ENCODE measurements at places on chromosomes 7 and 10. TPM values are rescaled to one million over a fixed set of nuclear protein-coding genes. Genes with fewer than 3 reads are reported as not detected.

SPACDR gene
- total RNA-seq = not detected

DNA sequence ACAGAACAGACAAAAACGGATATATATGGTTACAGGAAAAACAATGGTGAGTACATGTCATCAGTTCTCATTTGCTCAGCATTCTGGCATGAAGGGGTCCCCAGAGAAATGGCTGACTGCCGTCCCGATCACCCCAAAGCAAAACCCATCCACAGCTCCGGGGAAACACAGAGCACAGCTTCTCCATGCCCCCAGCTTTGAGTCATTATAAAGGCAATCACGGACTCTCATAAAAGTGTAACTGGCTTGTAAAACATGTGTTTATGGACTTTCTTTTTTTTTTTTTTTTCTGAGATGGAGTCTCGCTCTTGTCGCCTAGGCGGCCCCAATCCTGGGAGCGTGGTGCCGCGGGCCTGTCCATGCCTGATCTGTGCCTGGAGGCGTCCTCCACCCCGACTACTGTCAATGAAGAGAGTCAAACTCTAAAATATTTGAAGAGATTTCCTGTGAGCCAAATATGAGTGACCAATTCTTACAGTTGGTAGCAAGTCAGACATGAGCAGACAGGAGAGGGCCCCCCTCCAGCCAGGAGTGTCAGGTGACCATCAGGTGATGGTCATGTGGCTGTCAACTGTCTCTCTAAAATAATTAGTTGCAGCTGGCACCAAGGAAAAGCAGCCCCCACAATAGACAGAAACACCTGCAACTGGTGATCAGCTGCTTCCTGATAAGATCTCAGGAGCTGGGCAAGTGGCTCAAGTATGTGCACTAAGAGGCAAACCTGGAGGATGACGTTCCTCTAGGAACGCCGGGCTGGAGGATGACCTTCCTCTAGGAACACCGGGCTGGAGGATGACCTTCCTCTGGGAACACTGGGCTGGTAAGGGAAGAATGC, 21.7 kb upstream of the NOM1 start:
- DNase-seq = no peak

DNA sequence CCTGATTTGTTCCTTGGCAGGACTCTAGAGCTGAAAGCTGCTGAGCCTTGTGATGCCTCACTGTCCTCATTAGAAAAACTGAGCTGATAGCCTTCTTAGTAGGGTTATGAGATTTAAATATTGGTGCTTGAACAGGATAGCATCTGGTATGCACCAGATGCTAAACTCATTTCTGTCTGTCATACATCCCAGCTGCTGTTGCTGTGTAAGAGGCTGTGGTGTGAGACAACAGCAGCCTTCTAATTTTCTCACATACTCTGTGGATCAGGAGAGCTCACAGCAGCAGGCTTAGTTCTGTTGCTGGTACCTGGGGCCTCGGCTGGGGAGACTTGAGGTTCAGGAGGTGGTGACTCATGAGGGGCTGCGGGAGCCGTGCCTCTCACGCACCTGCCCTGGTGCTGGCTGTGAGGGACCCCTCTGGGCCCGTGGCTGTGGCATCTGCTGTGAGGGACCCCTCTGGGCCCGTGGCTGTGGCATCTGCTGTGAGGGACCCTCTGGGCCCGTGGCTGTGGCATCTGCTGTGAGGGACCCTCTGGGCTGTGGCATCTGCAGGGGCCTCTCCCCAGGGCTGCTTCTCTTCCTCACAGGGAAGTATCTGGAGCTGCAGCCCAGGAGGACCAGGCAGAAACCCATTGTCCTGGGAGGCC, 12.5 kb downstream of the DYNC2I1 start:
- no peak for DNase-seq

DNA sequence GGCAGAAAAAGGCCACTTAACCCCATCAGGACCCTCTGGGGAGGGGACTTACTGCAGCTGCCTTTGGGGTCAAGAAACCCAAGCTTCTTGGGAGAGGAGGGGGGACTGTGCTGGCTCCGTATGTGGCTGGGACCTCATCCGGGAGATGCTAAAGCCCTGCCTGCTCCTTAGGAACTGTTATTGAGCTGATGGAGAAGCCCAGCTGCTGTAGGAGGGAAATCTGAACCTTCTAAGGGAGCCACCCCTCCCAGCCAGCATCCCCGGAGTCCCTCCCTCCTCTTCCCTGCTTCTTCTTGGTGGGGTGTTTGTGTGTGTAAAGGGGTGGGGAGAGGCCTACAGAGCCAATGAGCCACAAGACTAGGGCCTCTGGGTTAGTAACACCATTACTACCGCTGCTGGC, 8.2 kb downstream of the KCNIP2 start:
- no peak for DNase-seq

- no peak for DNase-seq
Observed at GRCh38 chr10:91010952-91011351, 90.1 kb upstream of the ANKRD1 start.

DNA sequence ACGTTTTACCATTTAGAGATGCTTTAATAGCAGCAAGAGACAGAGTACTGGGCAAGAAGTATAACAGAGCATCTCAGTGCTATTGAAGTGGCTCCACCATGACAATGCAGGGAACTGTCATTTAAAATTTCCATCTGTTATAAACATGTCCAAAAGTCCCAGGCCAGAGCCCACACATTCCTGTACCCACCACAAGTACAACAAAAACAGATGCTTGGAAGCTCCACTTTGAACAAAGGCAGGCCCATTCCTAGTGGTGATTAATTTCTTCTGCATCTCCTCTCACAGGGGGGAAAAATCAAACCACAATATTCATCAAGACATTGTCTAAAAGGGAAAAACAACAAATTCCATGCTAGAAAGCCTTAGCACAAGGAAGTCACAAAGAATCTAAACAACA, 627.9 kb downstream of the PARD3 start:
- DNase-seq = no peak

DNA sequence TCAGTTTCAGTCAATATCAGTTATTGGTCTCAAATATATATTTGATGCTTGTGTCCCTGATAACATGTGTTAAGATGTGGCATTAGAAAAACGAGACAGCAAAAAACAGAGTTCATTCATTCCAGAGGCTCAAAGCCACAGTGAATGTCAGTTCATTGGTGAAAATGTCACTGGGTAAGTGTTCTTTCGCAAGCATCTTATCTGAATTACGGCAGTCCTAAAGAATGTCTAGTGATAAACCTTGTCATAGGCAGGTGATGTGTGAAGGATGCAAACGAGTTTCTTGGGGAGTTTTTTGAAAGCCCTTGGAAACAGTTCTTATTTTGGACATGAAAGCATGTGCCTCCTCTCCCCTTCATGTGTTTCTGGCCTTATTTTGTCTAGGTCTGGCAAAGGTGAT, 45.9 kb upstream of the RELN start:
- no peak for DNase-seq

GRCh38 chr10:82171899-82172298, 296.9 kb downstream of the NRG3 start:
- no peak for DNase-seq

GRCh38 chr7:70383066-70383782, 748.7 kb upstream of the GALNT17 start:
- no peak for DNase-seq

DNA sequence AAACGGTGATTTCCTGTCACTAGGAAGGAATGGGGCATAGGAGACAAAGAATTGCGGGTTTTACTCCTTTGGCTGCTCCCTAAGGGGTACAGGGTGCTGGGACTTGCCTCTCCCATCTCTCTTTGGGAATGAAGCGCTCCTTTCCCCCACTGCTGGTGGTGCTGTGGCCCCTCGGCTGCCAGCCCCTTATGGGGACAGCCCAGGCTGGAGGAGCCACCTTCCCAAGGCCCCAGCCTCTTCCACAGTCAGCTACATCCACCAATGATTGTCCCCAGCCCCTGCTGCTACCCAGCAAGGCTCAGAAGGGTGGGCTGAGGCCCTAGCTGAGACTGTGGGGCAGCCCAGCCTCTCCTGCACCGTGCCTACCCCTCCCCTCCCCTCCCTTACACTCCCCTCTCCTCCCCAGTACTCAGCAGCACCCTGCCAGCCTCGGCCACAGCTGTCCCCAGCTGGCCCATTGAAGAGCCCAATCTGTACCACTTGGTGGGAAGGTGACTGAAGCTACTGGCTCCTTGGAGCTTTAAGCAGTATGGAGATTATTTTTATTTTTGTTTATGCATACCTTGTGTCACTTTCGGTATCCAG, 19.0 kb downstream of the PRKAG2 start:
- DNase-seq = no peak

- DNase-seq = no peak
Observed at GRCh38 chr7:29105191-29105590, 41.1 kb downstream of the CPVL start.

Measured in right atrium auricular region (tissue), 2 donors.